ENCODE measurements at places on chromosomes 4 and X.

GRCh38 chrX:3815896-3816664 is 102.6 kb upstream of the PRKX start:
- peak; percentile 68 for DNase-seq

DNA sequence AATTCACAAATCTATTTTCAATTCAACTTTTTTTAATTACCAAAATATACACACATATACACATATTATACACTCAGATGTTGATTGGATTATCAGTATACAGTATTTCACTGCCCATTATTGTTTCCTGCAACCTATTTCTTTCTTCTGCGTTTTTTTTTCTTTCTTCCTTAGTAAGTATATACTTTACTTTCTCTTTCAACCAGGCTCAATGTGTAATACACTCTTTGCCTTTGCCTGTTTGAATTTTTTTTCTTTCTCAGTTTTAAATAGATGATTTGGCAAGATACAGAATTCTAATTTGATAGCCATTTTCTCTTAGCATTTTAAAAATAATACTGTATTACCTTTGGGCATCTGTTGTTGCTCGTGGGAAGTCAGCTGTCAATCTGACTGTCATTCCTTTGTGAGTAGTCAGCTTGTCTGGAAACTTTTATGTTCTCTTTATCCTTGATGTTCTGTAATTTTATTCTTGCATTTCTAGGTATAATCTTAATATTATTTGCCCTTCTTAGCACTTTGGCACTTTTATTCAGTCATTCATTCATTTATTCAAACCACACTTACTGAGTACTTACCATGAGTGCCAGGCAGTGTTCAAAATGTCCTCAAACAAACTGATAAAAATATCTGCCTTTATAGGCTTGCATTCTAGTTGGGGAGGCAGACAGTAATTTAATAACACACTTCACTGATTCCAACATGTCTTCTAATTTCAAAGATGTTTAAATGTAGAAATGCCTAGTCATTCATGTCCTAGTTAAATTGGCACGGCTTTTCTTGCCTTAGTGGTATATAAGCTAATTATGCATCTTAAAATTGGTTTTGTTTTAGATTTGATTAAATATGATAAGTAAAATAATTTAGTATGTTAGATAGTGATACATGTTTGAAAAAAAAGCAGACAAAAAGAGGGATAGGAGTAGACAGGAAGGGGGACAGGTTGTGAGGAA is 3.7 kb downstream of the USP38 start:
- DNase-seq, result no peak

GRCh38 chrX:131366407-131366806 is 77.3 kb upstream of the IGSF1 start:
- DNase-seq, result no peak

GRCh38 chrX:152813206-152813605 is 17.4 kb downstream of the CETN2 start:
- no peak for DNase-seq

DNA sequence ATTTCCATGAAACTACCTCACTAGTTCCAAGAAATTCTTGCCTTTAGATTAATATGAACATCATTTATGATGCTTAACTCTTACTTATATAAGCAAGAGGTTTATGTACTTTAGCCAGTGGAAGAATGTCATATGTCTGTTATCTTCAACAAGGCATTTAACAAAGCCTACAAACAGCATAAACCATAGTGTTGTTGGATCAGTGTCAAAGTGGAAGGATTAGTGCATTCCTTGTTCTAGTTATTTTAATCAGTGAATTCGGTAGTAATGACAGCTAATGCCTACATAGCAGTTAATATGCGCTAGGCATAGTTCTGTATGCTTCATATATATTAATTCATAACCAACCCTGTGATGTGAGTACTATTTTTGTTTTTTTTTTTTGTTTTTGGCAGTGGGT is 3.1 kb downstream of the PI4K2B start:
- DNase-seq, result no peak

- DNase-seq, result no peak
Measured at GRCh38 chrX:43985511-43985910, 12.3 kb upstream of the NDP start.

- DNase-seq, result no peak
Measured at GRCh38 chr4:170938588-170938987, 848.8 kb upstream of the AADAT start.

GRCh38 chrX:18714910-18715309 is 7.5 kb downstream of the PPEF1 start:
- DNase-seq, result no peak

- DNase-seq, result no peak
Measured at GRCh38 chr4:172998527-172999469, 169.8 kb upstream of the GALNT7 start.

DNA sequence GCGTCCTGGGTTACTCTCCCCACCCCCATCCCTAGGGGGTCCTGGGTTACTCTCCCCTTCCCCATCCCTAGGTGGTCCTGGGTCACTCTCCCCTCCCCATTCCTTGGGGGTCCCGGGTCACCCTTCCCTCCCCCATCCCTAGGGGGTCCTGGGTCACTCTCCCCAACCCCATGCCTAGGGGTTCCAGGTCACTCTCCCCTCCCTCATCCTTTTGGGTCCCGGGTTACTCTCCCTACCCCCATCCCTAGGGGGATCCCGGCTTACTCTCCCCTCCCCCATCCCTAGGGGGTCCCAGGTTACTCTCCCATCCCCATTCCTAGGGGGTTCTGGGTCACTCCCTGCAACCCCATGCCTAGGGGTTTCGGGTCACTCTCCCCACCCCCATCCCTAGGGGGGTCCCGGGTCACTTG is 1.5 kb downstream of the ASMTL start:
- no peak for DNase-seq

DNA sequence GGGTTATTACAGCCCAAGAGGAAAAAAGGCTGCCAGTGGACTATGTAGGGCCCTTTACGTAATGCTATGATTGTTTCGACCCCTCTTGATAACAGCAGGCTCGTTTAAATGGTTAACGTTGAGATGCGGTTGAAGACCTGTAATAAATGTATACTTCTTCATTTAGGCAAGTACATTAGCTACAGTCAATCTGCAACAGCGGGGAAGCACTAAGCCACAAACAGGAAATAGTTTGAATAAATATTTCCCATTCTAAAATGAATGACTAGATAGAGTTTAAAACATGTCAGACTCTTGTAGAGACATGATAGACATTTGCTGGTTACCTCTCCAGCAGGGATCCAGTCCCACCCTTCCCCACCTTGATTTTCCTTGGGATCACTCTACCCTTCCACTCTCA is 38.1 kb upstream of the STIM2 start:
- DNase-seq, result no peak

DNA sequence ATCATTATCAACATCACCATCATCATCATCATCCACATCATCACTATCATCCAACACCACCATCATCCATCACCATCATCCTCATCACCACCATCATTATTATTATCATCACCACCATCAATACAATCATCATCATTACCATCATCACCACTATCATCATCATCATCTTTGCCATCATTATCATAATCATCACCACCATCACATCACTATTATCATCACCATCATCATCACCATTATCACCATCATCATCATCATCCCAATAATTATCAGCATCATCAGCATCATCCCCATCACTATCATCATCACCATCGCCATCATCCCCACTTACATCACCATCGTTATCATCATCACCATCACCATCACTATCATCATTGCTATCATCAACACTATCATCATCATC is 1021.9 kb upstream of the PRKX start:
- DNase-seq, result no peak

Data from activated T-cell treated with anti-CD3 and anti-CD28 coated beads, Interleukin-2, amount 50 U/mL, for 1 hour (primary cell).